AG09319 (cell line): ENCODE measurements at places on chromosomes 6 and 20.

DNA sequence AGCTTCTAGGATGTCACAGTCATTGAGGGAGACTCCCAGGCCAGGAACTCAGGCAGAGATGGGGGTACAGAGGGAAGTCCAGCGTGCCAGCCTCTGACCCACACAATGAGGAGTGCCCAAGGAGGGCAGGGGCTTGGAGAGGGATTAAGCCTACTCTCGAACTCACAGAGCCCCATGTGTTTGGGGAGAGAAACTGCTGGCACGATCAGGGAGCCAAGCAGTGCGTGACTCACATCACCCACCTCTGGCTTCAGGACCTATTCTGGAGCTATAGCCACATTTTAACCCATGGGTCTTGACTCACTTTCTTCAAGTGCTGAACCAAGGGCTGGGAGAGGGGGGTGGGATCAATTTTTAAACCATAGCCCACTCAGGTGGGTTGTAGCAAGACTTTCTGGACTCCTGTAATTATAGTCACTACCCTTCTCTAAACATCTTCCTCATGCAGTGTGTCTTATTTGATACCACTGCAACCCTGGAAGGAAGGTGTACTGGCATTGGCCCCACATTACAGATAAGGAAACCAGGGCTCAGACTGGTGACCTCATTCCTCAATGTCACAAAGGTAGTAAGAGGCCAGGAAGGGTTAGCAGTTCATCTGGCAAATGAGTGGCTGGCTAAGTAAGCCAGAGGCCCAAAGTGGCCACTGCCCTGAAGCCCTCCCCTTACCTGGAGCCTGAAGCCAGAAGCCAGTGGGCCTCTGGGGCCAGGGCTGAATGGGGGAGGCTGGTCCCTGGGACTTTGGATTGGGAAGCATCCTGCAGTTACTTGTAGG, 12.0 kb downstream of the FOXP4 start:
- no peak for DNase-seq

DNA sequence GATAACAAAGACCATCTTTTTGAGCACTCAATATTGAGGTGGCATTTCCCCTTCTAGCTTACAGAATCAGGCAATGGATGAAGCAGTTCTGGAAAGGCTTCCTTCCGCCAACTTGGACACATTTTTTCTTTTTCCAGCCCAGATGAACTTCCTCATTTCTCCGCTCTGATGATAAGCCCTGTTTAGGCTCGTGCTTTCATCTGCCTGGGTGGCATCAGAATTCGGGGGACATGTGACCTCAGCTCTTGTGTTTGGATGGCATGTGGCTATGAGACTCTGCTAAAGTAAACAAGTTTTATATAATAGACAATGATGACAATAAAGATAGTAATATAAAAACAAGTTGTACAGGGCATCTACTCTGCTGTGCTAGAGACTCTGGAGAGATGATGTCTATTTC, 796.7 kb downstream of the DHX35 start:
- no peak for DNase-seq

DNA sequence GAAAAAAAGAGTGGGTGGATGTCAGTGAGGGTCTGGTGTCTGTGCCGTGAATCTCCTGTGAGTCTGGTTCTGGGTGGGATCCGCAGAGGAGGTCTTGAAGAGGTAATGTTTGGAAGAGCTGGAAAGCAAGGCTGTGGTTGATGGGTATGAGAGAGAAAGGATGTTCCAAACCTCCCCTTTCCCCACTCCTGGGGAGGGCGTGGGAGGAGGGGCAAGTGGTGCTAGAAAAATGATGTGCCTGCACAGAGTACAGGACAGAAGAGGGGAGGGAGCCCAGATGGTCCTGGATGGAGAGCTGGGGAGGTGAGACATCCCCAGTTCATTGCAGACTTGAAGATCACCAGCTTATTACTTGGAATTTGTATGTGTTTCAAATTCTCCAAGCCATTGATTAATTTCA, 3.1 kb downstream of the CNPY3 start:
- no peak for DNase-seq

DNA sequence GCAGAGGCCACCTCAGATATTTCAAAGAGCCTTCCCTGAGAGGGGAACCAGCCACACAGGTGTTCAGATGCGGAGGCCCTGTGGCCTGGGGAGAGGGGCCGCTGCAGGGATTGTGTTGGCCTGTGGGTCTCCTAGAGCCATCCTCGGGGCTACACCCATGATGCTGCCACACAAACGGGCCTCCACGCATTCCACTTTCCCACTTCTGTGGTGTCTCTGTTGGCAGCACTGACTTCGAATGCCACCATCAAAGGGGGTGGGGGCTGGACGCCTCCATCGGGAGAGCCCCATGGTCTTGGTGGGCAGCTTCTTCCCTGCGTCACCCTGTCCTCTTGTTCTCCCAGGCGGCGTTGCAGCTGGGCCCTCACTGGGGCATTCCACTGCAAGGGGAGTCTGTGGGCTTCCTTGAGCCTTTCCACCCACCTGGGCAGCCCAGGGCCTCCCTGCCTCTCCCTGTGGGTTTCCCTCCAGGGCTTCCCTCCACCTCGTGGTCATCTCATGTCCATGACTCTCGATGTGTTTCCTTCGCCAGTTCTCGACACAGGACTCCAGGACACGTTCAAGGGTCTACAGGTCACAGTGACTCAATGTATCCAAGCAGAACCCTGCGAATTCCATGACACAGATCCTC, 145.5 kb downstream of the ERMARD start:
- no peak for DNase-seq

DNA sequence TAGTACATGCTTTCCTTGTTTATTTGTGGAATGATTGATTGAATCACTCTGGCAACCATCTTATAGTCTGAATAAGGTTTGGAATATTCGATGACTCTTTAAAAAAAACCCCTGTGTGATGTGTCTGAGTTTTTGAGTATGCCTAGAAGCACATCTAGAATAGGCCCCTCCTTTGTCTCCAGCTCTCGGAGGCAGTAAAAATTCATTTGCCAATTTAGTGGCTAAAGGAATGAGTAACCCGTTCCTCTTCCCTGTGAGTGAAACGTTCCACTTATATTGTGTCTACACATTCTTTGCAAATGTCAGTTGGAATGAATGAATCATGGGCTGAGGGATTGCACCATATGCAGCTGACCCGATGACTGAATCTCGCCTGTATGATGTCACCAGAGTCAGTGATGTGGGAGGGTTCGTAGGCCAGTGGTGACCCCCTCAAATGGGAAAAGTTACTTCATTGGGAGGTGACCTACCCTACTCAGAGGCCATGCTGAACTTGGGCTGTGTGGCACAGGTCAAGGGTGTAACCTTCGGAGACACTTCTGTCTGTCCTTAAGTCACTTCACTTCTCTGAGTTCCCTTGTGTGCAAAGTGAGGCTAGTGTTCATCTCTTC, 21.6 kb downstream of the MOCS3 start:
- DNase-seq, result peak; percentile 91

DNA sequence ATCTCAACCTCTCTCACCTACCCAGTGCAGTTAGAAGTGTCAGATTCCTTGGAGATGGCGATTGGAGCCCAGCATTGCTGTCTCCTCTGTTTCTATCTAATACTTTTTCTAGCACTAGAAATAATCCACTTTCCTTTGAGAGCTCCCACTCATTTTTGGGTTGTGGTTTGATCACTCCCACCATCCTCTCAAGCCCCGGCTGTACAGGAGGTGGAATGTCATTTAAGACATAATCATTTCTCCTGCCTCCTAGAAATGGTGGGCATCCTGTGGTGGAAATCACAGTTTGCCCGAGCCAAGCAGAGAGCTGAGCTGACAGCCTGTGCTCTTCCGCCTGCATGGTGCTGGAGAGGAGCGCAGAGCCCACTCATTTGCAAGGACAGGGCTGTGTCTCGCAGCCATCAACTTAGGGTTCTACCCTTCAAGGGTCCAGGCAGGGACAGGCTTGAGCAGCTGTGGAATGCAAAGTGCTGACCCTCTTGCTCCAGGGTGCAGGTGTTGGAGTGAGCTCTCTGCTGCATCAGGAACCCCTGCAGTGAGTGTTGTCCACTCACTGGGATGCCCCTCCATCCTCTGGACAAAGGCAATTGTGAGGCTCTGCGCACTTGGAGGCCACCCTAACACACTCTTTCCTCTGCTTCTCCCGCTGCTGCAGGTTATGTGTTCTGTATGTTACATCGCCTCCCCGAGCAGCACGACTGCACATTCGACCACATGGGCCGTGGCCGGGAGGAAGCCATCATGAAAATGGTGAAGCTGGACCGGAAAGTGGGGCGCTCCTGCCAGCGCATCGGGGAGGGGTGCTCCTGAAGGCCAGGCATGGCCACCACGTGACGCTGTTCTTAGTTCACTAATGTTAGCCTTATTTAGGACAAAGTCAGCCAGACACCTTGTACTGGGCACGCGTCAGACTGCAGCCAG, 332.3 kb downstream of the ZFAND3 start:
- DNase-seq, result no peak

GRCh38 chr6:147397306-147397705, 111.2 kb upstream of the SAMD5 start:
- no peak for DNase-seq

DNA sequence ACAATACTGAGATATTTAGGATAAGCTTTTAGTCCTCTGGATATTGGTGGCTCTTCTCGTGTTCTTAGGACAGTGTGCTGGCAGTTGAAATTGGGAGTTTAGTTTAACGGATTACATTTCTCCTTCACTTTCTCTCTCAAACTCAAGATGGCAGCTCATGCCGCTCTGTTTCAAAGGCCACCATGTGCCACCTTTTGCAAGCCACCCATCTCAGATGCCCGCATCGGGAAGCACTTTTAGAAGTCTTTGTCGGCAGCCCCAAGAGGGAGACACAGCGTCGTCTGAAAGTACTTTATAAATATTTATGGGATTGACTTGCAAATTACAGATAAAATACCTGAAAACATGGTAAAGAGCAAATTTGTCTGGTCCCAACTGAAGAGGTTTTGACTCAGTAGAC, 73.5 kb downstream of the DOK5 start:
- DNase-seq, result no peak

- no peak for DNase-seq
These were observed 57.4 kb upstream of the EDN3 start for GRCh38 chr20:59242714-59243626.

DNA sequence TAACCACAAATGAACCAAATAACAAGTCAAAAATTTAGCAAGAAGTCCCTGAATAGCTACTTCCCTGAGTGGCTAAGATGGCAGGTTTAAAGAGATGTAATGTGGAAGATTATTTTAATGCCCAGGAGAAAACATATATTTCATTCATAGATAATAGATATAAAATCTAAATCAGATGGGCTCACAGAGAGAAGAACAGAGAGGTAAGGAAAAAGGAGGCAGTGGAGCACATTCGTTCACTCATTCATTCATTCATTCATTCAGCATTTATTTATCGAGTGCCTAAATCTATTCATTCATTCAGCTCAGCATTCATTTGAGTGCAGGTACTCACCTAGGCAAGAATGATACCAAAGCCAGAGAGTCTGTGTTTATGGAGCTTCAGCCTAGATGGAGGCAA, 32.1 kb upstream of the IYD start:
- no peak for DNase-seq

- no peak for DNase-seq
These were observed 603.9 kb downstream of the HDGFL1 start for GRCh38 chr6:23173234-23173633.

- no peak for DNase-seq
These were observed 10.0 kb upstream of the FAM210B start for GRCh38 chr20:56348746-56349145.

- DNase-seq, result no peak
These were observed 212.7 kb downstream of the PACRG start for GRCh38 chr6:162940426-162940825.

GRCh38 chr6:148385379-148385778, 42.7 kb downstream of the SASH1 start:
- DNase-seq, result no peak

- DNase-seq, result no peak
These were observed 95.5 kb upstream of the LGSN start for GRCh38 chr6:63415286-63415685.

DNA sequence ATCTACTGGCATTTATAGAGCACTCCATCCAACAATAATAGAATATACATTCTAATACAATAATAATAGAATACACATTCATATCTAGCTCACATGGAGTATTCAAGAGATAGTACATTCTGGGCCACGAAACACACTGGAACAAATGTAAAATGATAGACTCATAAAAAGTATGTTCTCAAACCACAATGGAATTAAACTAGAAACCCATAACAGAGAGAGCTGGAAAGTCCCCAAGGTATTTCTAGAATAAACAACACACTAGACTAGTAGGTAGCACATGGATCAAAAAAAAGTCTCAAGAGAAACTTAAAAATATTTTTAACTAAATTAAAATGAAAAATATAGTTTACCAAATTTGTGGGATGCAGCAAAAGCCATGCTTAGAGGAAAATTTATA, 9.1 kb upstream of the TP53TG5 start:
- no peak for DNase-seq

GRCh38 chr6:44761046-44761445, 373.5 kb downstream of the CDC5L start:
- no peak for DNase-seq
